Activated effector memory CD4-positive, alpha-beta T cell treated with Interleukin-2 at 50 U/mL for 16 hours (primary cell): ENCODE measurements at places on chromosomes 5 and 9.

- peak; percentile 86 for DNase-seq
Measured at GRCh38 chr9:121133104-121133816, 58.5 kb downstream of the CNTRL start.

DNA sequence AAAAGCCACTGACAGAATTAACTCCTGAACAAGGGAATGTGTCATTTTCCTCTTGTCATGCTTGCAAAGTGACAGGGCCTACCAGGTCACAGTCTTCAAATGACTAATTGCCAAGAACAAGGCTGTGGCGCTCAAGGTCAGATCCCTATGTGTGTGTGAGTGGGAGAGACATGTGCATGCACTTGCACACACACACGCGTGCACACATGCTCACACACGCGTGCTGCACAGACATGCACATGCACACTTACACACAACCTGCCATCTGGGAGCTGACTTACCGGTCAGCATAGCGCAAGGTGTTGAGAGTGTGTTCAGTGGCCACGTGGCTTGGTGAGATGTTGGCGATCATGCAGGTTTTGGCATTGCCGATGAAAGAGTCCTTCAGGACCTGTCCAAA is 69.8 kb downstream of the KIF24 start:
- no peak for DNase-seq

- no peak for DNase-seq
Measured at GRCh38 chr5:34452170-34452828, 203.8 kb upstream of the RAI14 start.

GRCh38 chr9:35907711-35908503 is 1.4 kb upstream of the SPAAR start:
- no peak for DNase-seq

DNA sequence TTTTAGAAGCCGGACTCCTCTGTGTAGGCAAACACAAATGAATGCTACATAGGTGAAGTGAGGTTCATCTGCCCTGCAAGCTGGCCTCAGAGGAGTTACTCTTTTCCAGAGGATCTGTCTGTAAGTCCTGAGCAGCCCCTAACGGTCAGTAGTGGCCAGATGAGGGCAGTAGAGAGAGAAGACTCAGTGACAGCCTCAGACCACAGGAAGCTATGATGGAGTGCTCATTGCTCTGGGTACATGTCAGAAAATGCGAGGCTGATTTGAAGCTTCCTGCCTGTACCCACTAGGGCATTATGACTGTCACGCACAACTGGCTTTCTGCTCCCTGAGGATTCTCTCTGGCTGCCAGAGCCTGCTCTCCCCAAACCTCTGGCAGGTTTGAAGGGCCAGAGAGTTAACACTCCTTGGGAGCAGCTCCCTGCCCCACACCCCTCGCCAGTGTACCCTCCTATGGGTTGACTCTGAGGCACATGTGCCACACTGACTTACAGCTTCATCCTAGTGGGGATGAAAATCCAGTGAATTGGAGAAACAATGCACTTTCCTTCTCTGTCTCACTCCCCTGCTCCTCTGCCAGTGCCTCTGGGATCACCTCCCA is 141.5 kb downstream of the GABRG2 start:
- DNase-seq = no peak

- no peak for DNase-seq
Measured at GRCh38 chr9:123401879-123402513, 46.0 kb downstream of the CRB2 start.
